ENCODE measurements at places on chromosomes 3 and 15.

- DNase-seq, result no peak
These were observed 97.7 kb upstream of the NUDT16 start for GRCh38 chr3:131283862-131284261.

GRCh38 chr3:46968783-46969428 is 7.6 kb downstream of the CCDC12 start:
- DNase-seq, result no peak

GRCh38 chr3:51637144-51637940 is 33.7 kb upstream of the TEX264 start:
- DNase-seq, result no peak

DNA sequence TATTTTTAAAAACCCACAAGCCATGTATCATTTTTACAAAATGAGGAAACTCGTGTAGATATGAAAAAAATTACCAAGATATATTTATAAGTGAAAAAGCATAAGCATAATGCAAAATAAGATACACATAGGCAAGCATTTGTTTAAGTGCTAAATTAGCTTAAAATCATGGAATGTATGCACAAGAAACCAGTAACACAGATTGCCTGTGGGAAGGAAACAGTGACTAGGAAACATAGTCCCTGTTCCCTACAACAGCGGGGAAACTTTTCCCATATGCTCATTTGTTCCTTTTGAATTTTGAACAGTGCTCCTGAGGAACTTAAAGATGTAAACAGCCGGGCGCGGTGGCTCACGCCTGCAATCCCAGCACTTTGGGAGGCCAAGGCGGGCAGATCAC is 169.5 kb downstream of the PDE8A start:
- DNase-seq, result no peak

DNA sequence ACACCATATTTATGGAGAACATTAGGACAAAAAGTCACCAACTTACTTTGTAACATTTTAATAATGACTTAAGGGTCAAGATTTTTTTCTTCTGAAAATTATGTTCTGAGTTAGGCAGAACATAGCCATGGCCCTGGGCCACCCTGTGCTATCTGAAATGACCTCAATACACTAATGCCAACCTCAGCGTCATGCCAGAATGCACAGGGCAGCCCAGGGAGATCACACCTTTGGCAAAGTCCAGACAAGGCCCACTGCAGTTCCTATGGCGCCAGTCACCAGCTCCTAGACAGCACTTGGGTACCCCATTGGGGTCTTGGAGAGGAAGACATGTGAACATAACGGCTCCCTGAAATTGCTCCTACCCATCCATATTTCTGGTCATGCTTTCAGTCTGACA is 33.1 kb downstream of the HCLS1 start:
- DNase-seq, result no peak

DNA sequence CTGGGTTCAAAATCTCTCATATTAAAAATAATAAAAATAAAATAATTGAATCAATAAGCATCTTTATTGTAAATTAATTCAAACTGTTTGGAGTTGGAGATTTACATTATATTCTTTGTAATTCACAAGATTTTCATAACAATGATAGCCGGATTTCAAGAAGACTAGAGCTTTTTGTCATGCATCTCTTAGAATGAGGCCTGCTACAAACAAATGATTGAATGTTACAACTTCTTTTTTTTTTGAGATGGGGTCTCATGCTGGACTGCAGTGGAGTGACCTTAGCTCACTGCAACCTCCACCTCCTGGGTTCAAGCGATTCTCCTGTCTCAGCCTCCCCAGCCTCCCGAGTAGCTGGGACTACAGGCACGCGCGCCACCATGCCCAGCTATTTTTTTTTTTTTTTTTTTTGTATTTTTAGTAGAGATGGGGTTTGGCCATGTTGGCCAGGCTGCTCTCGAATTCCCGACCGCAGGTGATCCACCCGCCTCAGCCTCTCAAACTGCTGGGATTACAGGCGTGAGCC is 3.5 kb downstream of the SLTM start:
- DNase-seq, result no peak

Data from bone marrow (tissue), 2 donors.